Left ventricle myocardium inferior (tissue), 1 donor: ENCODE measurements at places on chromosomes 3 and 15.

- no peak for DNase-seq
Measured at GRCh38 chr3:67297715-67298475, 299.8 kb downstream of the KBTBD8 start.

- DNase-seq: no peak
Measured at GRCh38 chr15:41233367-41233771, 2.3 kb downstream of the CHP1 start.

- DNase-seq: no peak
Measured at GRCh38 chr3:135239615-135239884, 444.5 kb downstream of the EPHB1 start.

GRCh38 chr15:52220251-52220650 lies 29.1 kb upstream of the GNB5 start:
- DNase-seq: no peak

- no peak for DNase-seq
Measured at GRCh38 chr3:134965865-134966481, 170.9 kb downstream of the EPHB1 start.

DNA sequence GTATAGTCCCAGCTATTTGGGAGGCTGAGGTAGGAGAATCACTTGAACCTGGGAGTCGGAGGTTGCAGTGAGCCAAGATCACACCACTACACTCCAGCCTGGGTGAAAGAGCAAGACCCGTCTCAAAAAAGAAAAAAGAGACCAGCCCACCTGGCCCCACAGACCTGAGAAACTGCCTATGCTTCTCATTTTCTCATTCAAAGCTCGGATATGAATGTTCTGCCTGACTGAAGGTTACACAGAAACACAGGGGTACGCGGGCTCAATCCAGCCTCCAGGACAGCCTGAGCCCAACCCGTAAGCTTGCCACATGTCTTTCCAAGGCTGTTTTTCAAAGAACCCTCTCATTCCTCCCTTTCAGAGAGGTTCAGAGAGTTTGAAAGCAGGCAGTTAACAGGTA lies 9.7 kb upstream of the LRRC15 start:
- no peak for DNase-seq

GRCh38 chr3:157333551-157333991 lies 103.1 kb upstream of the PTX3 start:
- DNase-seq: no peak

- DNase-seq: no peak
Measured at GRCh38 chr3:23202203-23202920, 765 bp upstream of the UBE2E2 start.

DNA sequence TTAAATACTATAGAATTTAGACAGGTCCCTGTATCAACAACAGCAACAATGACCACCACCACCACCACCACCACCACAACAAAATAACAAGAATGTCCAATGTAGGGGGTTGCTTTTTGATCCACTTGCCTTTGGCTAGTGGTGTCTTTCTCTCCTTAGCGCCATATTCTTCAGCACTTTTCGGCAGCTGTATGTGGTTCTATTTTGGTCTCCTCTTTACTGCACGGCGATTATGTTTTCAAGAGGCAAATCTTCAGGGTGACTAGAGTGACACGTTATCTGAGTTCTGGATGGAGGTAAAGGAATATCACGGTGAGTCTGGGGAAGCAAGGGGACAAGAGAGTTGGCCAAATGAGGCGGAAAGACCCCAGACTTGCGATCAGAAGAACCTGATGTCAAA lies 56.1 kb downstream of the ST6GAL1 start:
- no peak for DNase-seq

- DNase-seq: no peak
Measured at GRCh38 chr15:61752001-61752400, 308.2 kb downstream of the VPS13C start.

- DNase-seq: peak; percentile 78
Measured at GRCh38 chr15:74179101-74179841, 5.8 kb downstream of the ISLR start.

DNA sequence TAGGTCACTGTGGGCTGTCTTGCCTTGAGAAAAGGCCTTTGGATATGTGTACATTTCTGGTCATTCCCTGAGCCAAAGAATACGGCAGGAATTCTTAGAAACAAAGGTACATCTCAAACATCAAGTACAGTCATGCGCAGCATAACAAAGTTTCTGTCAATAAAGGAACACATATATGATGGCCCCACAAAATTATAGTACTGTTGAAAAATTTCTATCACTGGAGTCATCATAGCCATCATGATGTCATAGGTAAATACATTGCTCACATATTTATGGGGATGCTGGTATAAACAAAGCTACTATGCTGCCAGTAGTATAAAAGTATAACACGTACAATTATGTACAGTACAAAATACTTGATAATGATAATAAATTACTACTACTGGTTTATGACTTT lies 38.9 kb upstream of the NECTIN3 start:
- no peak for DNase-seq

DNA sequence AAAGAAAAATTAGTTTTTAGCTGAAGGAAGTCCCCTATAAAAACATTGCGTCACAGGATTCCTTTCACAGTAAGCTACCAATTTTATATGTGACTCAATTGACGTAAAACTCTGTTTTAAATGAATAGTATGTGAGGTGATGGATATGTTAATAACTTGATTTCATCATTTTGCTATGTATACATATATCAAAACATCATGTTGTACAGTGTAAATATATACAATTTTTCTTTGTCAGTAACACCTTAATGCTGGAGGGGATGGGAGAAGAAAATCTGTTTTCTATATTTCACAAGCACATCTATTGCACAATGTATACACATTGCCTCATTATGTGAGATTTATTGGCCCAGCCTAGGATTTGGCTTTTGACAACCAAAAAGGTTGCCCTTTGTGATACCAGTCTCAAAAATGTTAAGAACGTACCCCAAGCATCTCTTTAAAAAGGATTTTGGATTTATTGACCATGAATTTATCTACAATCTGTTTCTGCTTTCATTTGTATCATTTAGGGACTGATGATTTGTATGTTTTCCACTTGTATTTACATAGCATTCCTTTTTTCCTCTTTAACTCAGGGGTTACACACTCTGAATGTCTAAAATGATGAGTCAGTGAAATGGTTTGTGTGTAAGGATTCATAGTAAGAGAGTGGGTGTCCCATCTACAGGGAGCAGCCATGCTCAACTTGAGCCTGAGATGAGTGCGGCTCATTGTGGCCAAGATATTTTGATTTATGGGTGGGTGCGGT lies 62.6 kb downstream of the CRTC3 start:
- no peak for DNase-seq

DNA sequence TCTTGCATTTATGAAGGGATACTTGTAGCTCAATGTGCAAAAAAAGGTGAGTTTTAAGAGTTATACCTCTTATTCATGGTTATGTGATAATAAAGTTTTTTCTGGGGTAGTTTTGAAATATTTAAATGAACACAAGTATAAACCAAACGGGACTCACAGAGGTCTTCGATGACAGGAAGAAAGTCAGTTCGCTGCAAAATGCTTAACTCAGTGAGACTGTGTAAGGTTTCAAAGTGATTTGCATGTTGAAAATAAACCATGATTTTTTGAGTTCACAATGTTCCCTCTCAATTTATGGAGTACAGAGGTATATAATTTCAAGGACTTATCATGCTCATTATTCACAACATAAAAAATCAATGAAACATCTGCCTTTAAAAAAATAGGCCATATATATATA lies 36.3 kb upstream of the MYH15 start:
- no peak for DNase-seq
